ENCODE measurements at places on chromosomes 16 and 17.

DNA sequence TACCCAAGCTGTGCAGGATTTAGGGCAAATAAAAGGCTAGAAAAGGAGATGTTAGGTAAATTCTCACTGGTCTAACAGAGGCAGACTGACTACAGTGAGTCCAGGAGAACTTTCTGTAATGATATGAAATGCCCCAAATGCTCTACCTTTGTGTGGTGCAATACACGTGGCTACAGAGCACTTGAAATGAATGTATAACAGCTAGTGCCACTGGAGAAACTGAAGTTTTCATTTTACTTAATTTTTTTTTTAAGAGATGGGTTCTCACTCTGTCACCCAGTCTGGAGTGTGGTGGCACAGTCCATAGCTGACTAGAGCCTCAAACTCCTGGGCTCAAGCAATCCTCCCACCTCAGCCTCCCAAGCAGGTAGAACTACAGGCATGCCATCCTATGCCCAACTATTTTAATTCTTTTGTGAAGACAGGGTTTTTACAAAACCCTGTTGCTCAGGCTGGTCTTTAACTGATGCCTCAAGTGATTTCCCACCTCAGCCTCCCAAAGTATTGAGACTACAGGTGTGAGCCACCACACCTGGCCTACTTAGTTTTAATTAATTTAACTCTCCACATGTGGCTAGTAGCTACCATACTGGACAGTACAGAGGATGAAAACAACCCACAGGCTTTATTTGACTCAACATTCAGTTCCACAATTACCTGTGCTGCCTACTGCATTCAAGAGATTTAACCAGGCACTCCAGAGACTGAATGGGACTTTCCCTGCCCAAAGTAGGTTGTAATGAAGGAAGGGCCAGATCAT is 84.8 kb upstream of the PLEKHM1 start:
- no peak for DNase-seq

GRCh38 chr16:55577887-55578286 is 11.4 kb downstream of the CAPNS2 start:
- DNase-seq = no peak

DNA sequence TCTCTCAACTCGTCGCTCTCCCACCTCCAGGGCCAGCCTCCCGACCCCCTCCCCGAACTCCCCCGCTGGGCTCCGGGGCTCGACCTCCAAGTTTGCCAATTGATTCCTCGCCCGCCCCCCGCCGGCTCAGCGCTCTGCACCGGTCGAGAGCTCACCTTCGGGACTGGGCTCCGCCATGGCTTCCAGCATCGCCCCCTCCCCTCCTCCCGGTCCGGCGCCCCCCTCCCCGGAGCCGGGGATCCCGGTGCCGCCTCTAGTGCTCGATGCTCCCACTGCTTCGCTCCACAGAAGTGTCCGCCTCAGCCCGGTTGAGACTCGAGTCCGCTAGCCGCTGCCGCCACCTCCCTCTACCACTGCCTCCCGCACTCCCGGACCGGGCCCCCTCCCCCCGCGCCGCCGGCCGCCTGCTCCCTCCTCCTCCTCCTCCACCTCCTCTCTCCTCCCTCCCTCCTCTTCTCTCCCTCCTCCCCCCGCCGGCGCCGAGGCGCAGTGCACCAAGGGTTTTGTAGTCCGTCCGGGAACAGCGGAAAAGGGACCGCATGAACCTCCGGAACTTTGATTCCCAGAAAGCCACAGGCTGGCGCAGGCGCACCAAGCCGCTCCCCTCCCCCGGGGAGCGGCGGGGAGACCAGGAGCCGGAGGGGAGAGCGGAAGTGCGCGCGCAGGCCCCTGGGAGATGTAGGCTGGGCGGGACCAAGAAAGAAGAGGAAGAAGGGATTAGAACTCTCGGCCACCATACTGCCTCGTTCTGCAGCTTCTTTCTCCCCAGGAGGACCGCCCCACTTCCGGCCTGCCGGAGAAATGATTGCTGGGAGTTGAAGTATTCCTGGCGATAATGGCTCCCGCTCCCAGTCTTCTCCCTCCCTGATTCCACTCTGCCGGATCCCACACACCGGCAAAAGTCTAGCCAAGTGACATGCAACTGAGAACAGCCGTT is at the start of gene PHF23:
Gene PHF23 (minus strand): TSS at position 367 of the 937 bp plus-strand sequence. CDS start 178 bp downstream, at position 189.
- DNase-seq = peak; percentile 93

DNA sequence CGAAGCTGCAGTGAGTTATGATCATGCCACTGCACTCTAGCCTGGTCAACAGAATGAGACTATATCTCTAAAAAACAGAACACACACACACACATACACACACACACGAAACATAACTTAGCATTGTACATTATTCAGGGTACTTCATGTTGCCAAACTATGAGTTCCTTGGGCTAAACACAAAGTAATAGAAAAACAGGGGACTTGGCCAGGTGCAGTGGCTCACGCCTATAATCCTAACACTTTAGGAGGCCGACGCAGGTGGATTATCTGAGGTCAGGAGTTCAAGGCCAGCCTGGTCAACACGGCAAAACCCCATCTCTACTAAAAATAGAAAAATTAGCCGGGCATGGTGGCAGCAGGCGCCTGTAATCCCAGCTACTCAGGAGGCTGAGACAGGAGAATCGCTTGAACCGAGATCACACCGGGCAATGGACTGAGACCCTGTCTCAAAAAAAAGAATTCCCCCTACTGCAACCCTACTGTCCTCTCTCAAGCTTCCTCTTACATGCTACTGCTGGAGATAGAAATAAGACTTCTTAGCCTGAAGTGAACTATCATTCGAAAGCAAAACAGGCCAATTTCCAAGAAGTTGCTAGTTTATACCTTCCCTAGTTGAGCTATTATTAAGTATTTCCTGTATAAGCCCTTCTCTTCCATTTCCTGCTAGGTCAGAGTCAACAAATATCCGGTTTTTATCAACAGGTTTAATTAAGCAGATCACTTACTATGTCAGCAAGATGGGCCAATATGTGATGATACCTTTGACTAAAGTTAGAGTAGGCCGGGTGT is 7.2 kb downstream of the LSM12 start:
- DNase-seq = no peak

GRCh38 chr17:81150377-81151077 is 14.8 kb upstream of the PVALEF start:
- DNase-seq = no peak

DNA sequence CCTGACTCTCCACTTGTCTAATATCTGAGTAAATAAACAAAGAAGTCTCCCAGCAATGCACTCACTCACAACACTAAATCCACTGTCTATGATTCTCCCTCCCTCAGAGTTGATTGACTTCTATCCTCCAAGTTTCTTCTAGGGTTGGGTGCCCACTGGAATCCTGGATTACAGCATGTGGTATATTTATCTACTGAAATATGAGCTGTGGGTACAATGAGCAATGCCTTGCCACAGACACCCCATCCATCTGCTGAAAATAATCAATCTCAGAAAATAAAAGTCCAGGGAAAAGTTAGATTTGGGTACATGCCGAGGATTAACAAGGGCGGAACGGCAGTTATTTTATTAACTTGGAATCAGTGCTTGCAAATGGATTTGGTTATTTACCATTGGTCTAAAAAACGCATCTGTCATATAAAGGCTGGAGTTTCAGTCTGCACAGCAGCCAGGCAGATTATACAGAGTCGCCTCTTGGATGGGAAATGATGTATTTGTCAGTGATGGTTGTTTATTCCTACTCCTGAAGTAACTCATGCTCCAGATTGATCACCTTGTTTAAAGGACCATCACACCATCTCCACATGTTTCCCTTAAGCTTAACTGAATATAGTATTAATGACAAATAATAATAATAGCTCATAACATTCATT is 193.9 kb upstream of the SOX9 start:
- DNase-seq = no peak

DNA sequence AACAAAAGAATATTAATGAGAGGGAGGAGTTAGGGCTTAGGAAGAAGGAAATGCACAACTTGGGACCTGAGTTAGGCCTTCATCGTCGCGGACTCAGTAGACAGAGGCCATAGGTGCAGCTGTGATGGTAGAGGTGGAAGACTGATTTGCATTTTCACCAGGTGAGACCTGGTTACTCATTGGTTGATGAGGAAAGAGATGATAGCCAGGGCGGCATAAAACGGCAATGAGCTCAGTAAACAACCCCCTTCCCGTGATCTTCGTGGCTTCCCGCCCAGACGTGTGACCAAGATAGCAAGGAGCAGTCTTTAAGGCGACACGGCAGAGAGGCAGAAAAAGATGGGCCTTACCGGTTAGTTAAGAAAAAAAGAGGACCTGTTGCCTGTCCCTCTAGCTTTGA is at the start of gene TMC5:
Gene TMC5 (plus strand): TSS at position 244 of the 400 bp plus-strand sequence. CDS start 22,156 bp downstream, outside the sequence.
- DNase-seq = no peak

Data from stimulated activated effector memory CD8-positive, alpha-beta T cell treated with anti-CD3 and anti-CD28 coated beads, Interleukin-12 subunit alpha, Interleukin-12 subunit beta, amount 100 ng/mL, for 72 hours (primary cell).